Right cardiac atrium (tissue), 5 donors: ENCODE measurements at places on chromosomes 6 and 20. TPM values are rescaled to one million over a fixed set of nuclear protein-coding genes. Genes with fewer than 3 reads are reported as not detected.
A peak's percentile ranks its signal among the peaks of the same experiment; 100 is the strongest.

GRCh38 chr20:24950836-24951525 is 1.9 kb downstream of the CST7 start:
- DNase-seq: no peak

DNA sequence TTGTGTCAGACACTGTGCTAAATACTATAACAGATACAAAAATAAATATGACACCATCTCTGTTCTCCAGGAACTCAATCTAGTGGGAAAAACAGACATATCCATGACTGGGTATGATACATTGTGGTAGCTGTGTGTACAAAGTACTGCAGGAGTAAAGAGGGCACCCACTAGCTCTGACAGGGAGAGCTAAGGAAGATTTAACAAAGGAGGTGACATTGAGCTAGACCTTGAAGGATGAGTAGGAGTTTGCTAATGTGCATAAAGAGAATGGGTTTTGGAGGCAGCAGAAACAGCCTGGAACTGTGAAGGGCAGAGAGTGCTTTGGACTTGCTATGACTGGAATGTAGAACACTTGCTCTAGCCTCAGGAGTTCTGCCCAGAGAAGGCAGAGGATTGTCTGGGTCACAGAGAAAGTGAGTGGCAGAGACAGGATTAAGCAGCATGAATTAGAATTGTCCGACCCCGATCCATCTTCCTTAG is 14.4 kb downstream of the MMP24 start:
- DNase-seq: no peak

DNA sequence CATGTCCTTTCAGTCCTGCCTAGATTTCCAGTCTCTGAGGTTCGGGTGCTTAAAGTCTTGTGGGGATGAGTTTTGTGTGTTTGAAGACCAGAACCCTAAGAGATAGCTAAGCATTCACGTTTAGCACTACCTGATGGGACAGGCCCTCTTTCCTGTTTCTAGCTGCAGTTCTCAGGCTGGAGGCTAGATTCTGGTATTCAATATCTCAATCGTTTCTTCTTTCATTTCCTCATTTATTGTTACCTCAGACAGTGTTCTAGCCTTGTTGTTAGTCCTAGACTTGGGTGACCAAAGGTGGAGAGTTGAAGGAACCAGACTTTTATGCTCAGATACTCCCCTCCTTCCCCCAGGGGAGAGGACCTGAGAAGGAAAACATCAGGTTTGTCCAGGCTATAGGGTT is 16.8 kb downstream of the CEP250 start:
- no peak for DNase-seq

- DNase-seq: no peak
Measured at GRCh38 chr20:23644164-23644563, 6.4 kb upstream of the CST3 start.

- DNase-seq: no peak
Measured at GRCh38 chr6:22526736-22527135, 42.6 kb upstream of the HDGFL1 start.

DNA sequence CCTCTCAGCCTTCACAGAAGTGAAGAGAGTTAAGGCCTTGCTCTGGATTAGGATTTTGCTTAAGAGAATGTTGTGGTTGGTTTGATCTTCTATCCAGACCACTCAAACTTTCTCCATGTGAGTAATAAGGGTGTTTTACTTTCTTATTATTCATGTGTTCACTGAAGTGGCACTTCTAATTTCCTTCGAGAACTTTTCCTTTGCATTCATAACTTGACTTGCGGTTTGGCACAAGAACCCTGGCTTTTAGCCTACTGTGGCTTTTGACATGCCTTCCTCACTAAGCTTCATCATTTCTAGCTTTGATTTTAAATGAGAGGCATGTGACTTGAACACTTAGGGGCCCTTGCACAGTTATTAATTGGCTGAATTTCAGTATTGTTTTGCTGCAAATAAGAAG is 166.1 kb upstream of the OPRM1 start:
- no peak for DNase-seq

GRCh38 chr20:8005033-8005432 is 14.5 kb downstream of the TMX4 start:
- no peak for DNase-seq

- DNase-seq: no peak
Measured at GRCh38 chr6:38499529-38500096, 140.1 kb downstream of the BTBD9 start.

GRCh38 chr20:44319839-44320422 is 8.9 kb upstream of the FITM2 start:
- no peak for DNase-seq

DNA sequence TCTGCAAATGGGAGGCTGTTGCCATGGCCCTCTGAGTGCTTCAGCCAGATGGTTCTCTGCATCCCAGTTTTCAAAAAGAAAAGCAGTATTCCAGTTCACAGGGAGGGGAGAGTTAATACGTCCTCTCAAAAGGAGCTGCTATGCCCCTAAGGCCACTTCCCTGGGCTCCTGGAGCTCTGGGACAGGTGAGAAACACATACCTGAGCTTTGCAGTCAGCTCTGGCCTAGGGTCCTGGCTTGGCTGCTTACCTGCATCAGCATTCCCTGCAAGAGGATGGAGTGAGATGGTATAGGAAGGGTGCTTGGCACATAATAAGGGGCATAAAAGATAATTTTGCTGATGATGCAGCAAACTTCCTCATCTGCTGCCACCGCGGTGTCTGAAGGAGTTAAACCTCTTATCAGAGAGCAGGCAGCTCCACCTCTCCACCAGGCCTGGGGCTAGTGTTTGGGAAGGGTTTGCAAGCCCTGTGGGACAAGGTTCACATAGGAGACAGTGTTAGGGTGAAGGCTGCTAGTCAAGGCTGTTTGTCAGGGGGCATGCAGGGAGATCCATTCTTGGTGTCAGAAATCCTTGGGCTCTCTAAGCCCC is 62.7 kb downstream of the SLC24A3 start:
- DNase-seq: no peak

DNA sequence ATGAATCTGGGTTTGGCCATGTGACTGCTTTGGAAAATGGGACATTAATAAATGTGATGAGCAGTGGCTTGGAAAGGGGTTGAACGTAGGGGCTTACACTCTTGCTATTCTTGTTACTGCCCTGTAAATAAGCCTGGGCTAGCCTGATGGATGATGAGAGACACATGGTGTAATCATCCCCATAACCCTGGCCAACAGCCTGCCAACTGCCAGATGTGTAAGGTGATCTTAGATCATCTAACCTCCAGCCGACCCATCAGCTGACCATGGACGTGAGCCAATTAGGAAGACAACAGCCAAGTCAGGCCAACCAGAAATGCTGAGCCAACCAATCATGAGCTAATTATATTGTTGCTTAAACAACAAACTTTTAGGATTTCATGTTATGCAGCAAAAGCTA is 25.2 kb downstream of the FBXO30 start:
- no peak for DNase-seq

GRCh38 chr6:83215131-83216047 is 22.2 kb downstream of the RWDD2A start:
- peak; percentile 48 for DNase-seq

DNA sequence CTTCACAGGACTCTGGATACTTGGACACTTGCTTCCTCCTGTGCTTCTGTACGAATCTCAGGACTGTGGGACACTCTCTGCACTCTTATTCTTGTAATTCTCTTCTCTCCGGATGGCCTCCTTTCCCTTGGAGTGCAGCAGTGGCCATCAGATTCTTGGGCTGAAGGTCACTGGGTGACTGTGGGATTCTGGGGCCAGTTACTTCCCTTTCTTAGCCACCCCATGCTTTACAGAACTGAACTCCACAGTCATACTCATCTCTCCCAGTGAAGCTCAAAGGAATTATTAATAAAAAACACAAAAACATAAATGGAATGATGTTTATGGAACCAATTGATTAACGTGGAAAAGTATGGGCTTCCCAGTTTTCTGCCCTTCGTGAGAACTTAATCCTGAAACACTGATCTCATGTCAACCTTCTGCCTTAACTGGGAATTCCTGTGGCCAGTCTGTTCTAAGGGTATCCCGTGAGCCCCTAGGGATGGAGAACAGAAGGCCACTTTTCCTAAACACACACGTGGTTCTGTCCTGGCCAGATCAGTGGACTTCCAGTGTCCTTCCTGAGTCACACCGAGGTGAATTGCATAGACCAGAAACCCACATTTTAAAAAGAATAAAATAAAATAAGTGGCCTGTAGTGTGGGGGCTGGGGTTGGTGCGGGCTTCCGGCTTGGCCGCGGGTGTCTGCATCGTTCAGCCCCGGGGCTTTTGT is 23.6 kb upstream of the HLA-E start:
- DNase-seq: no peak

DNA sequence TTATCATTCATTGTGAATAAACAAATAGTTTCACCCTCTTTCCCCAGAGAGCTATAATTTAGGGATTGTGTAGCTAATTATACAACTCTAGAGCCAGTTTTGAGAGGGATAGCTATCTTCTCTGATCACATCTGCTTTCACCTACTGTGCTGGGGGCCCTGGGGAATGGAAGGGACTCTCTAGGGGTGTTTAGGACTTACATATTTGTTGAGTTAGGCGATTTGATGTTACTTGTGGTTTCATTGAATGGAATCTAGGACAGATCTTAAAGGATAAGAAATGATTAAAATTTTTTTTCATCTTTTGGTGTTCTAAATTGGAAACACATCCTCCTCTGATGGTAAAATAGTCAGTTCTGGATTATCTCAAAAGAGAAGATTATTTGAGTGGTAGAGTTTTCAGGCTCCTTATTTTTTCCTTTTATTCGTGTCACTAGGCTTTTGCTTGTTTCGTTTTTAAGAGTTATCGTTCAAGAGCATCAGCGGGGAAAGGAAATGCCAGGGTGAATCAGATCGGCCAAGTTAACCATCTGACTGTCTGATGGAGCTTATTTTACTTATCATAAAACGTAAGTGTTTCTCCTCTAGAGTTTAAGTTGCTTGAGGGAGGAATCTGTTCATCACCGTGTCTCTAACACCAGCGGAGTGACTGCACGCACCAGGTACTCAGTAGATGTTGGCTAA is 236.7 kb downstream of the FARS2 start:
- no peak for DNase-seq

Gene PBOV1
- not detected for total RNA-seq

Gene PTCHD4
- 0.91 TPM for total RNA-seq

Gene ZNF334
- 1.3 TPM for total RNA-seq
